ENCODE measurements at places on chromosomes 13 and 19.

- no peak for DNase-seq
Measured at GRCh38 chr19:1269478-1270212, 513 bp downstream of the CIRBP start.

DNA sequence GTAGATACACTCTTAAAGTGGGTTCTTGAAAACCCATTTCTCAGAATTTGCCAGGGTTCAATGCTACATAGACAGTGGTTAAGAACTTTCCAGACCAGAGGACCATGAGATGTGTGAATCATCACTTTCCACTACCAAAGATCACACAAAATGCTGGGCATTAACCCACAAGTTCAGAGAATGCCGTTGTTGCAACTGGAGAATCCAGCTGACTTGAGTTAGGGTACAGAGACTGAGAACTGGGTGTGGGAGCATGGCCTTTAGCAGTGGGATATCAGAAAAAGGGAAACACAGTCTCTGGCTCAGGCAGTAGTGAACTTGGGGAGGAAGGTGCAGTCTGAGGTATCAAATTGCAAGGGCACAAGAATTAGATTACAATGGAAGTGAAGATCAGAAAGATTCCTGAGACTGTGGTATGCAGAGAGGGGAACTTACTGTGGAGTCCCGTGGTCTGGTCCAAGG is 51.5 kb upstream of the WDFY2 start:
- no peak for DNase-seq

GRCh38 chr19:33374236-33374714 is 766 bp downstream of the CEBPG start:
- no peak for DNase-seq

DNA sequence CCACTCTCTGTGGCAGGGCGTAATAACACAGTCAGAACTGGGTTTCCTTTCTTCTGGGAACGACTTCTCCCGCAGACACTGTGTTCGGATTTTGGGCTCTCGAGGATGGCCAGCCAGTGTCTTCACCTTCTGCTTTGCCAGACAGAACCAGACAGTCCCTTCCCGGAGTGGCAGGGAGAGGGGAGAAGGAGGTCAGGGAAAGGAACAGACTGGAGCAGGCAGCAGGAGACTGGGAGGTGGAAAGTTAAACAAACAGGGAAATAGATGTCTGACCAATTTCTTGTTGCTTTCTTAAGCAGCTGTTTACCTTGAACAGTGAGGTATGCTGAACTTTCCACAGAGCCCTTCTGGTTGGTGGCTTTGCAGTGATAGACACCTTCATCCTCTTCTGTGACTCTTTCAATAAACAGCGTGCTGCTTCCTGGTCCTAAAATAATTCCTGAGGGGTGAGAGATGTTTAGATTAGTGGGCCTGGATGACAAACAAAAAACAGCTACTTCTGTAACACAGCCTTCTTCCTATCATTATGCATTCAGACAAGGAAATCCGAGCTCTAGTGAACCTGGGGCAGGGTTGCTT is 137.6 kb downstream of the FLT1 start:
- DNase-seq: no peak

GRCh38 chr19:49441210-49441959 is at the start of gene SLC17A7:
TSS of gene SLC17A7 (minus strand) at chr19:49441527. CDS start at chr19:49441379, 148 bp downstream.
- no peak for DNase-seq

DNA sequence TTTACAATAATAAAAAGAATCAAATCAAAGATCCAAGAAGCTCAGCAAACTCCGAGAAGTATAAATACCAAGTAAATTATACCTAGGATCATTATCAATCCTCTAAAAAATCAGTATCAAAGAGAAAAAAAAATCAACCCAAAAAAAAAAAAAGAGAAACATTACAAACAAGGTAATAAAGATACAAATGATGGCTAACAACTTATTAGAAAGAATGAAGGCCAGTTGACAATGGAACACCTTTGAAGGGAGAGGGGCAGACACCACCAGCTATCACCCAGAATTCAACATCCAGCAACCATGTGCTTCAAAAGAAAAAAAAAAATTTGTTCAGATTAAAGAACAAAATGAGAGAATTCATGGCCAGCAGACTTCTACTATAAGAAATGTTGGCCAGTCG is 77.2 kb downstream of the ABCC4 start:
- no peak for DNase-seq

DNA sequence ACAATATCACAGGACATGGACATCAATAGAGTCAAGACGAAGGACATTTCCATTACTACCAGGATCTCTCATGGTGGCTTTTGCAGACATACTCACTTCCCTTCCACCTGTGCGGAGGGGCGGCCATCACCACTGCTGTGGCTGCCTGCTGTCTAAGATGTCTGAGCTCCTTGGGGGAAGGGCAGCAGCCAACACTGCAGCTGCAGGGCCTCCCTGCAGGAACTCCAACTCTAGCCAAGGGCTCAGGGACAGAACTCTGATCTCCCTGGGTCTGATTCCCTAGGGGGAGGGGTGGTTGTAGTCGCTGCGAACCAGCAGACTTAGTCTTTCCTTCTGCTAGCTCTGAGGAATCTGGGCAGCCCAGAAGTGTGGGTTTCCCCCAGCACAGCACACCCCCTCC is 78.9 kb upstream of the ANKRD10 start:
- no peak for DNase-seq

GRCh38 chr19:461721-462551 is 1.1 kb upstream of the SHC2 start:
- no peak for DNase-seq

DNA sequence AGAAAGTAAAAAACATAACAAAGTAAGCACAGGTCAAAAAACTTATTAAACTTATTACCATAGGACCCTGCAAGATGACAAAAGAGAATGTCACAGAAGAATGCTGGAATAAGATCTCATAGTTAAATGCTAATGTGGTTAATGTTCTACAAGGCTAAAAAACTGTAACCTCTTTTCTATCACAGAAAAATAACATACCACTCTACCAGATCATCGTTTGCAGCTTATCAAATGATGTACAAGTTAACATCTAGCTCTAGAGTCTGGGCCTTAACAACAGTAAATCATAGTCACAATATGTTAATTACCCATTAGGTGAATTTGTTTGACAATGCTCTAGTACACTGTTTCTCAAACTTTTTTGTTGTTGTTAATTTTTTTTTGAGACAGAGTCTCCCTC is 53.0 kb downstream of the NUFIP1 start:
- DNase-seq: no peak

GRCh38 chr13:113357529-113357928 is 6.4 kb downstream of the GRTP1 start:
- no peak for DNase-seq

GRCh38 chr13:49100637-49101570 is 119.2 kb upstream of the MLNR start:
- no peak for DNase-seq

GRCh38 chr13:73059460-73060250 is 850 bp downstream of the KLF5 start:
- DNase-seq: peak; percentile 21

DNA sequence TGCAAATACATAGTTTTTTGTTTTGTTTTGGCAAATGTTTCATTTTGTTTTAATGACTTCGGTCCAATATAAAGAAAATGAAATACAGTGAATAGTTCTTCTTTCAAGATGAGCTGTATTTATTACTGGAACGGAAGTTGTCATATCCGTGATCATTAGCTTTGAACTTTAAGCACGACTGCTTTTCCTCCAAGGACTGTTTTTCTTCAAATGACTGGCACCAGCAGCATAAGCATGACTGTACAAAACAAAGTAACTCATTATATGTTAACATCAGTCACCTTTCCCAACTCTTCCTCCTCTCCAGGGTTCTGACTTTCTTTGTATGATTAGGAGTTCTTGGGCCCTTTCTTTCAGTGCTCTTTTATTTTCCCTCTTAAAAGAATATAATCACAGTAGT is 20.5 kb downstream of the EDNRB start:
- no peak for DNase-seq

DNA sequence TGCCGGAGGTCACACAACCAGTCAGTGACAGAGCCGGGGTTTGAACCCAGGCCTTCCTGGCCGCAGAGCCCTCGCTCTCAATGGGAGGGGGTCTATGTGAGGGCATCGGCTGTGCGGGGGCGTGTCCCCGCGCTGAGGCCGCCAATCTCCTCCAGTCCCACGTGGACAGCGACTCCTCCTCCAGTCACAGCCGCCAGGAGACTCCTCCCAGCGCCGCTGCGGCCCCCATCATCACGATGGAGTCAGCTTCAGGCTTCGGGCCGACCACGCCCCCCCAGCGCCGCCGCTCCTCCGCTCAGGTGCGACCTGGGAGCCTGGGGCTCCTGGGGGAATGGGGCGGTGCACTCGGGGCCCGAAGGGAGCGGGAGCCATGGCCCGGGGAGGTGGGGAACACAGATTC is 6.0 kb downstream of the SPRED3 start:
- no peak for DNase-seq

- DNase-seq: no peak
Measured at GRCh38 chr19:14830702-14831101, 4.3 kb downstream of the OR7A5 start.

DNA sequence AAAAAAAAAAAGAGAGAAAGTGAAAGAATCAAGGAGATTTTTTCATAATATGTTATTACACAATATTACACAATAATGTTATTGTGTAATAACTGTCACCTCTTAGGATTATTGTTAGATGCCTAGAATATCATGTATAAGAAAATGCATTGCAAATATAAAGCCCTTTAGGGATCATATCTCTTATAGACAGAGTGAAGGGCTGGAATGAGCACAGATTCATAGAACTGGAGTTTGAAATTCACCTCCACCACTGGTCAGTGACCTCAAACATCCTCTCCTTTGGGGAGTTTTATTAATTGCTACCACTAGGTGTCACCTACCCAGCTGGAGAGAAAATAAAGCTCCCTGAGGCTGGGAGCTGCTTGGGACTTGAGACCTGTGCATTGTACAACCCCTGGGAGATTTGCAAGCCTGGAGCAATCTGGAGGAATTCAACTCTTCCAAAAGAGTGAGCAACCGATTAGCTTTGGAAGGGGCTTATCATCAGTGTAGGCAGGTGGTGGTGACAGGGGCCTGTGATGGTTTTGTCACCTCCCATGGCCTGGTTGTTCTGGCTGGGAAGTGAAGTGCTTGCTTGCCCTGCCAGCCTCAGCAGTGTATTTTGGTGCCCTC is 30.3 kb upstream of the FRY start:
- no peak for DNase-seq

DNA sequence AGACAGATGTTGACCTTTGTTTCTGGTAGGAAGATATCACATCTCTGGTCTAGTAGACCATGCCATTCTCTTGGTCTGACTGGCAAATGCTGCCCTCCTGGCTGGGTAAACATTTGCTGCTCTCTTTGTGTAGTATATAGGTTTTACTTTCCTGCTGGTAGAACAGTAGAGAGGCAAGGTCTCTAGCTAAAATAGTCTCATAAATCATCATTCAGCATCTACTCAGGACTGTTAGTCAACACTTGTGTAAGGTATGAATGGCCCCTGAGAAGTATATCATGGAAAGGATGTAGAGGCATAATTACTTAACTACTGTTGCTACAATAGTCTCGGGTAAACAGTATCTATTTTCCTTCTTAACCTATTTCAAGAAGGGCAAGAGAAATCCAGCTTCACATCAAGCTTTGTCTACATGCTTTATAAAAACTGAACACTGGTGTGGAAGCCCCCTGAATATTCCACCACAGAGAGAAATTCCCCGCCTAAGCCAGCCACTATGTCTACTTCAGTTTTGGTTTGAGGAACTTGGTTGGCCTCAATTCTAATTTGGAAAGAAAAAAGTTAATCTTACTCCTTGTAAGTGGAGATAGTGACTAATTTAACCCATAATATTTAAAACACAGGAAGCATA is 18.4 kb upstream of the MYCBP2 start:
- no peak for DNase-seq

- no peak for DNase-seq
Measured at GRCh38 chr13:106143392-106143791, 392.1 kb downstream of the EFNB2 start.

- no peak for DNase-seq
Measured at GRCh38 chr13:37795326-37795725, 74.2 kb downstream of the TRPC4 start.

DNA sequence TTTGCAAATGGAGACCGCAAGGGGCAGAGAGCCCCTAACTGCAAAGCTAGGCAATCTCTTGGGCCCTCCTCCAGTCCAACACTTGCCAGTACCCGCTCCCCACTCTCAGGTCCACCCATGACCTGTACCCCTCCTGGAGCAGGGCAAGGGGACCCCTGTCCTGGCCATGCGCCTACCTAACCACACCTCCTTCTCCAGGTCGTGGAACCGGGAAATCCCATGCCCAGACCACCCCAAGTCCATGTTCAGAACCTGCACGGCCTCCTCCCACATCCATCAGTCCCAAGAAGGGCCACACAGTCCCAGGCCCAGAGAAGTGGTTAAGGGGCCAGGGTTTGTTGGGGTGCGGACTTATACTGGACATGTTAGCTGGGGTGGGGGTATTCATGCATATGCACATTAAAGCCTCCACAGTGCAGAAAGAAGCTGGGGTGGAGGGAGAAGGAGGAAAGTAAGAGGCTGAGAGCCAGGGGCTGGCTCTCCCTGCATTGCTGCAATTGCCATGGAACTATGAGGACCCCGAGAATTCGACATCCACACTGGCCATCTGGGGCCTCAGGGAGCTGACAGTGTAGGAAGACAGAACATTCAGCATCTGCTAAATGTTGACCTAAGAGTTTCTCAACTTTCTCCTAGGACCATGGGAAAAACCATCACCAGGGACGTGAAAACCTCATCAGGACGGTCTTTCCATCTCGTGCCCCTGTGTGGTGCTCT is 39.0 kb downstream of the HSPH1 start:
- no peak for DNase-seq

DNA sequence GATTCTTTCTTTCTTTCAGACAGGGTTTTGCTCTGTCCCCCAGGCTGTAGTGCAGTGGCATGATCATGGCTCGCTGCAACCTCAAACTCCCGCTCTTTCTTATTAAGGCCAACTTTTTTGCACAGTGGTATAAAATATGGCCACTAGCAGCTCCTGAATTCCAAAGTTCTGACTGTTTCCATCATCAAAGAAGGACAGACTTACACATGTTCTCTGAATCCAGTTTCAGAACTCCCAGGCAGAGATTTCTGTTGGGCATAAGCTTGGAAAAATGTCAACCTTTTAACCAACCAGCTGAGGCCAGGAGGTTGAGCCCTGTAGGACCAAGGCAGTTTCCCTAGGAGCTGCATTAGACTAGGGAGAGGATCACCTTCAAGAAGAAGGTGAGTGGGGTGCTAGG is 184.1 kb downstream of the HS6ST3 start:
- DNase-seq: no peak

GRCh38 chr13:101757446-101758039 is 305.1 kb downstream of the ITGBL1 start:
- no peak for DNase-seq

- DNase-seq: no peak
Measured at GRCh38 chr19:478236-478903, 17.5 kb upstream of the SHC2 start.

Data from stimulated activated CD8-positive, alpha-beta memory T cell treated with anti-CD3 and anti-CD28 coated beads, Interleukin-2, amount 100 ng/mL, for 1 hour (primary cell).